ENCODE measurements at places on chromosomes 12 and 14.

DNA sequence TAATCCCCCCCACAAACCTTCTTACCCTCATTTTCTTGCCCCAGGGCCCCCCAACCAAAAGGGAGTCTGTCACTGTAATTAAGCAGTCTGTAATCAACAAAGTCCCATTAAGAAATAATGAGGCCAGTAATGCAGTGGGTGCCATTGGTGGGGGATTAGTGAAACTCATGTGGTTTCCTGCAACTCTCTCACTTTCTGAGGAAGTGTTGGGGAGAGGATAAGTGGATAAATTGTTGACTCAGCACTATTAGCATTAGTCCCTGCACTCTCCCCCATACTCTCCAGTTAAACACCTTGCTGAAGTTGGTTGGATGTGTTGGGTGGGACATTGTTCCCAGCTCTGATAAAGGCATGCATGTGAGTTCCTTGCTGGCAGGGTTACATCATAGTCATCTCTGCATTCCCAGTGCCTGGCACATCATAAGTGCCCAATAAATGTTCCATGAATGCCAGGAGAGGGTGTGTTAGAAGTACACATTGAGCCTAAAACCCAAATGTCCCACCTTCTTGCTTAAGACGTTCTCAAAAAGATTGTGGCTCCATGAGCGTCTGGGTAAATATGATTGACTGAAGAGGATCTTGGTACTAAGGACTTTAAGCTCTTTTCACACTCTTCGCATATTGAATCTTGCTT lies 45.8 kb upstream of the HOXC13 start:
- no peak for DNase-seq

DNA sequence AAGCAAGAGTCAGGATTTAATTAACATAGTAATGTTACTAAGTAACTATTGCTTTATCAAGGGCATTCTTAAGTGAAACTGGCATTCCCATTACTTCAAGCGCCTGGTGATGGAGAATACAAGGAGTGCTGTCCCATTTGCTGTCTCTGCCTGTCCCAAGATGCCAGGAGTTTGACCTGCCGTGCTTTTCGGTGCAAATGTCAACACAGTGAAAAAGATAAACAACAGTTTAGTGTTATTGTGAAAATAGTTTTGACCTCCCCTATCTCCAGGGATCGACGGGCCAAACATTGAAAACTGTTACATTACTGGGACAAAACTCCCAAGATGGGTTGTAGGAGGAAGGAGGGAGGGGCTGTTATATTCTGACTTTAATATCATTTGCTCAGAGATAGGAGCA lies 74.8 kb downstream of the TTC9 start:
- no peak for DNase-seq

DNA sequence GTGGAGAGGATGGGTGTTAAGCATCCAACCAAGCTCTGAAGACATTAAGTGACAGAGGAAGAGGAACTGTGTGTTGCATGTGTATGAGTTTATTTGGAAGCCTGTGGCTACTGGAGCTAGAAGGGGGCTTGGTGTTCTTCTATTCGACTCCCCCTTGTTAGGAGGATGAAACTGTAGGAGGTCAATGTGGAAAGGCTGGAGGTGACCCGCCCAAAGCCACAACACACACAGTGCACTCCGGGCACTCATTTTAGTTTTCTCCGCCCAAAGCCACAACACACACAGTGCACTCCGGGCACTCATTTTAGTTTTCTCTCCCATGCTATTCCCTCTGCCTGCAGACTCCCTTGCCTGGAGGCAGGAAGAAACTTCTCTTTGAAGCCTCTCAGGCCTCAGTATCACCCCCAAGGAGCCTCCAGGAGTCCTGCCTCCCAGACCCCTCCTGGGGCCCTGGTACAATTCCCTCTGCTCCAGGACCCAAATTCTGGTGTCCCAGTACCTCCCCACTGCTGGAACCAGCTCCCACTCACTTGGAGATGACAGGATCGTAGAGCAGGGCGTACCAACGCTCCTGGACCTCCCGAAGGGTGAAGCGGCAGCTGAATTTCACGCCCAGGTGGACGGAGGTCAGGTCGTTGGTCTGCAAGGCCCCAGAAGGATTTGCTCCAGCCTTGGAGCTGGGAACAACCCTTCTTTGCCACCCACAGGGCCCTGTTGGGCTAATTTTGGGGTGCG lies 3.8 kb downstream of the MCRS1 start:
- DNase-seq, result no peak

DNA sequence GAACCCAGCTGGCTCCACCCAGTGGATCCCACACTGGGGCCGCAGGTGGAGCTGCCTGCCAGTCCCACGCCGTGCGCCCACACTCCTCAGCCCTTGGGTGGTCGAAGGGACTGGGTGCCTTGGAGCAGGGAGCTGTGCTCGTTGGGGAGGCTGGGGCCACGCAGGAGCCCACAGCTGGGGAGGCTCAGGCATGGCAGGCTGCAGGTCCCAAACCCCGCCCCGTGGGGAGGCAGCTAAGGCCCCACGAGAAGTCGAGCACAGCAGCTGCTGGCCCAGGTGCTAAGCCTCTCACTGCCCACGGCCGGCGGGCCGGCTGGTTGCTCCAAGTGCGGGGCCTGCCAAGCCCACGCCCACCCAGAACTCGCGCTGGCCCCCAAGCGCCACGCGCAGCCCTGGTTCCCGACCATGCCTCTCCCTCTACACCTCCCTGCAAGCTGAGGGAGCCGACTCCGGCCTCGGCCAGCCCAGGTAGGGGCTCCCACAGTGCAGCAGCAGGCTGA lies 56.2 kb downstream of the ANO2 start:
- no peak for DNase-seq

GRCh38 chr14:96267336-96267735 lies 11.3 kb downstream of the BDKRB1 start:
- DNase-seq, result no peak

GRCh38 chr12:94141892-94142291 lies 6.5 kb upstream of the PLXNC1 start:
- DNase-seq, result no peak

- no peak for DNase-seq
Measured at GRCh38 chr12:67019070-67019469, 250.1 kb upstream of the CAND1 start.

DNA sequence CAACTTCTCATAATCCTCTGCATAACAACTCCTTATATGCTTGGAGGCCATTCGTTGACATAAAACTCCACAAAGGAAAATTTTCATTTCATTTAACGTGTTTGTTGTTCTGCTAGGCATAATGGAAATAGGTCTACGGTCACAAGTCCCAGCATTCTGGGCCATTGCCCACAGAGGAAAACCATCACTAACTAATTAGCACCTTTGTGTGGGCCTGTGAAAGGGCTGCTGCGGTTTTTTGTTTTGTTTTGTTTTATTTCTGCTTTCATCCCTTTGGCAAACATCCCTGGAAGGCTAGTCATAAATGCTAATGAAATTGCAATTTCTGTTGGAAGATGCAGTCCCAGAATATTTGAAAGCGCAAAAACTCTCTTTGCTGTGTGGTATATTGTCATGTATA lies 180.3 kb downstream of the RMST start:
- no peak for DNase-seq

DNA sequence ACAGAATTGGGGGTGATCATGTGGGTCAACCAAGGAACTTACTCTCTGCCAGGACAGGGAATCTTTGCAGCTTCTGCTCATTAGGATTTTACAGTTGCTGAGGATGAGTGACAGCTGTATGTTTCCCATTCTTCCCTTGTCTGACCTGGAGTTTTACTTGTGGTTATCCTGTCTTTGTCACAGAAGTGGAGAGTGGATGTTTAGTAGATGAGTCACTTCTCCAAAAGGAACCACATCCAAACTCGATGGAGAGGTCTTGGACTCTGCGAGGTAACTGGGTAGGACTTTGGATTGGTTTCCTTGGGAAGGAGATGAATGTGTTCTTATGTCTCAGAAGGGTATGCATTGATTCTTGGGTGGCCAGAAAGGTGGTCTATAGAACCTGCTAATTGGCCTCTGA lies 53.8 kb upstream of the USP44 start:
- DNase-seq, result no peak
